Hematopoietic multipotent progenitor cell treated with erythropoietin and hydrocortisone succinate and interleukin-3 and kit ligand, for 4 days (in vitro differentiated cells): ENCODE measurements at places on chromosomes 3 and 15.

DNA sequence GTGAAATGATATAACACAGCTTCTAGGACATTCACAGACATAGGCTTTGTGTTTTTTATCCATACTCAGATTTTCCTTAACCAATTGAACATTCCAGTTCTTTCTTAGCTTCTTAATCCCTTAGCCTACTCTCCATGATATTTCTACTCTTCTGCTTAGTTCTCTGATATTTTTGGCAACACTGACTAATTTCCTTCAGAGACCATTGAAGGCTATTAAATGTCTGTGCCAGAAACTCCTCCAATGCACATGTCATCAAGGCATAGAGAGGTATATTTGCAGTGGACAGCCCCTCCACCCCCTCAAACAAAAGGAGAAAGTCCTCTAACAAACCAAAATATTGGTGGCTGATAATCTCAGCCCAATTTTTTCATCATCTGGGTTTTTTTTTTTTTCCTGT is 105.9 kb upstream of the TSC22D2 start:
- DNase-seq = no peak

- DNase-seq = no peak
Measured at GRCh38 chr15:34809186-34809585, 13.8 kb upstream of the ACTC1 start.

- DNase-seq = no peak
Measured at GRCh38 chr3:187361835-187362234, 6.3 kb upstream of the RTP4 start.

- no peak for DNase-seq
Measured at GRCh38 chr3:98972155-98972554, 70.7 kb upstream of the DCBLD2 start.

DNA sequence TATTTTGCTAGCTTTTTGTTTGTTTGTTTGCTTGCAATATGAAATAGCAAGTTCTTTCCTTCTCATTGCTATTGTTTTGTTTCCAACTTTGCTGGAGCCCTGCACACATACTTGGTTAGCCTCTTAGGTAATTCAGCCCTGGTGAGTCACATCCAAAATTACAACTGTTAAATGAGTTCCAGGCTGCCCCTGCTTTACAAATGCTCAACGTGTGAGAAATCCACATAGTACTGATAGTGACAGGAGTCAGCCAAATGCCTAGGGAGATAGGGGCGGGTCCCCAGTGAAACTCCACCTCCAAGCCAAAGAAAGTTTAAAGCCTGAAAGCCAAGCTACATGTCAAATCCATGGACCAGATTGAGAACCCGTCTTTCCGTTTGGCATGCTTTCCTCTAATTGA is 81.3 kb upstream of the RNF7 start:
- DNase-seq = no peak

- DNase-seq = no peak
Measured at GRCh38 chr15:73936181-73936580, 9.9 kb downstream of the LOXL1 start.

- no peak for DNase-seq
Measured at GRCh38 chr3:362681-363338, 166.2 kb downstream of the CHL1 start.

GRCh38 chr15:99057020-99057419 is 47.9 kb upstream of the SYNM start:
- no peak for DNase-seq

GRCh38 chr15:67150023-67150860 is 84.8 kb downstream of the SMAD3 start:
- DNase-seq = peak; percentile 71

DNA sequence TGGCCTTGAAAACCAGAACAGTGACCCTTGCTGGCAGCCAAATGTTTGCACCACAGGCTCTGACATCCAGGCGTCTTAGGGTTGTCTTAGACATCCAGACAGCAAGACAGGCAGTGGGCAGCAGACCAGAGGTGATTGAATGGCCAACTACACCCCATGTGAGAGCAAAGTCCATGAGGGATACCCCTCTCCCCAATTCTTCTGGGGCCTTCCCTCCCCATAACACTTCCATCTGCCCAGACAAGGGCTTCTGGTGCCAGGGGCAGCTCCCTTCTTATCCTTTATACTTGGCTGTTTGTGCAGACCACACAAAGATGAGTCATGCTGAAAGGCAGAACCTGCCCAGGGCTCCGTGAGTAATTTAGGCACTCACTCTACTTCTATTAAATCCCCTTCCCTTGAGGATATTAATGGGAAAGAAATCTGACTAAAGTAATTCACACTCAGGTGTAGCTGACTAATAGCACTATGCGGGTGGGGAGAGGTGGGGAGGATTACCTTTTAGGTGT is 257.9 kb downstream of the UACA start:
- peak; percentile 84 for DNase-seq

DNA sequence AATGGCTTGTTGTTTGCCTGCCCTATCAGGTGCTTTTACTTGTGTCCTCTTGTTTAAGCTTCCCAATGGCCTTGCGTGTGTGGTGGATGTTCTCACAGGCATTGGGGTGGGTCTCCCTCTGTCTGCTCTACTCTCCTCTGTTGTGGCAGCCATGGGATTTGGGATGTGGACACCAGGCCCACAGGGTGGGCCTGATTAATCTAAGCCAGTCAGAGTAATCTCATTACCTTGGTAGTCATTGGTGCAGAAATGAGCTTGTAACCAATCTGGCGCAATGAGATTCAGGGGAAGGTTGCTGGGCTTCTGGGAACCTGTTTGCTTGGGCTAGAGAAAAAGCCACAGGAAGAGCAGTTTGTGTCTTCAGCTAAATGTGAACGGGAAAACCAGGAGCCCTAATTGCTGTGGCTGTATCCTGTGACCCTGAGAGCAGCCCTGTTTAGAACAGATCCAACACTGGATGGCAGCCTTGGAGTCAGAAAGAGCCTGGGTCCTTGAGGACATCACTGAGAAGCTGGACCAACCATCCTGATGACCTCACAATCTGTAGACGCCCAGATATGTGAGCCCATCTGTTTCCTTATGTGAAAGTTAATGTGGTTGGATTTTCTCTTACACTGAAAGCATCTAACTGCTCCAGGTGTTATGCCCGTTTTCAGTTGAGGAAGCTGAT is 157.3 kb upstream of the UBE2E1 start:
- no peak for DNase-seq

GRCh38 chr3:39156421-39156820 is 3.0 kb upstream of the CSRNP1 start:
- no peak for DNase-seq

GRCh38 chr15:67832897-67833709 is 6.7 kb downstream of the RNU6-1 start:
- DNase-seq = no peak

DNA sequence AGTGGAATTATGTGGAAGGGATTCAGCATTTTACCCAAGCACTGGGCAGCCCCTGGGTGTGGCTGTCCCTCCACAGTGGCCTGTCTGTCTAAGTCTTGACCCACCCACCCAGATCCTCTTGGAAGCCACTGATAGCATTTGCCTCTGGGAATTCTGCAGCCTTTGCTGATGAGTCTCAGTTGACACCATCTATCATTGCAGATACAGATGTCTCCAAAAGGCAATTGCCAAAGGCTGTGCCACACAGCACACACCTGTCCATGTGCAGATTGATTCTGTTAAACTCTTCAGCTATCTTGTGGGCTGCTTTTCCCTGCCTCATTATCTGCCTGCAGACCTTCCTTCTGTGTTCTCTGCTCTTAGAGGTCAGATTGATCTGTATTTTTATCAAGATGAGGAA is 18.1 kb downstream of the CX3CR1 start:
- no peak for DNase-seq

GRCh38 chr15:73330206-73331051 is 38.3 kb downstream of the HCN4 start:
- no peak for DNase-seq

DNA sequence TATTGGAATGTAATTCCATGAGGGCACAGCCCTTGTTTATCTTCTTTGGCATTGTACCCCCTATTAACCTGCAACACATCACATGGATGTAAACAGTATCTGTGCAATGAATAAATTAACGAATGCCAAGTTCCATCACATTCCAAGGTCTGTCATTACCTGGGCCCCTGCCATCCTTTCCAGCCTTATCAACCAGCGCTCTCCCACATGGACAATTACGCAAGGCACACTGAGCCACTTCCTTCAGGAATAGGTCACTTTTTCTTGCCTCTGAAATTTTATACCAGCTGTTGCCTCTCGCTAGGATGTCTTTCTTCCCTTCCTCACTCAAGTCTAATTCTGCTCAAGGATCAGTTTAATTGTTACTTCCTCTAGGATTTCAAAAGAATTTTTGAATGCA is 1051.8 kb upstream of the CFAP20DC start:
- no peak for DNase-seq

DNA sequence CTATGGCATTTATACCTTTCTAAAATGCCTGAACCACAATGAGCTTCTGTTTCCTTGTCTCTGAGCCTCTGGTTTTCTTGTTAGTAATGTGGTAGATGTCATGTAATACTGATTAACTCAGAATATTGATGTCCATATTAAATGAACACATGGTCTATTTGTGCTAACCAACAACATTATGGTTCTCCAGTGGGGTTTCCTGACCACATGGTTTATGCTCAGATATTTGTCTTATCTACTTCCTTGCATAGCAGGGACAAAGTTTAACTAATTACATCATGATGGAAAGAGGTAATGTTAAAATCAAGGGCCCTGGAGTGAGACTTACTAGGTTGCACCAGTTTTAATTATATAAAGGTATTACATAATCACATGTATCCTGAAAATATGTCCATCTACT is 62.6 kb upstream of the SCN10A start:
- peak; percentile 48 for DNase-seq

DNA sequence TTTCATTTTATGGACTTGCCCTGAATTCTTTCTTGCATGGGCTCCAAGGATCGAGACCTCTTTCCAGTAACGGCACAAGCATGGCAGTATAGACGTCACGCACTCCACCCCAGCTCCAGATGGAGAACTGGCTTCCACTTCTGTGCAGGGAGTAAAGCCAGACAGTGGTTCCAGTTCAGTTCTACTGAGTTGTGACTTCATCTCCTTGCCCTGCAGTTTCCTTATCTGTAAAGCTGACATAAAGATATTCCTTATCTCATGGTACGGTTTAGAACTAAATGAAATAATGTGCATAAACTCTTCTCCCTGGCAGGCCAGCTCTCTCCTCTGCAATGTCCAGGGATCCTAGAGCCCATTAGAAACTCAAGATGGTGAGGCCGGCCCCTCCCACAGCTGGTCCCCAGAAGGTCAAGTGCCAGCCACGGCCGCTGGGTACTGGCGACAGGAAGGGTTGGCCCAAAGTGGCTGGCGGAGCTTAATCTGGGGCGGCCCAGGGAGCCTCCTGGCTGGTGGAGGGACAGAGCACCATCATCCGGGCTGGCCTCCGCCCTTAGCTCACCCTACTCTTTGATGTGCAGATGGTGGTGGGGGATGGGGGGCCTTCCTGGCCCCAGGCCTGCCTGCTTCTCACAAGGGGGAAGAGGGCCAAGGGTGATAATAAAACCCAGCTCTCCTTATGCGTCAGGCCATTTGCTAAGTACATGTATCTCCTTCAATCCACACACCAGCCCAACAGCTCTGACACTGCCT is 7.2 kb downstream of the MESP2 start:
- peak; percentile 87 for DNase-seq

GRCh38 chr3:97970956-97971620 is 1.1 kb downstream of the RIOX2 start:
- DNase-seq = no peak

- DNase-seq = peak; percentile 71
Measured at GRCh38 chr3:45946875-45947274, 3.6 kb downstream of the CXCR6 start.
